IMR-90 (cell line): ENCODE measurements at places on chromosomes 13 and 19. TPM values are rescaled to one million over a fixed set of nuclear protein-coding genes. Genes with fewer than 3 reads are reported as not detected.

The GSX1 gene
- not detected in 2 replicates for polyA plus RNA-seq

DNA sequence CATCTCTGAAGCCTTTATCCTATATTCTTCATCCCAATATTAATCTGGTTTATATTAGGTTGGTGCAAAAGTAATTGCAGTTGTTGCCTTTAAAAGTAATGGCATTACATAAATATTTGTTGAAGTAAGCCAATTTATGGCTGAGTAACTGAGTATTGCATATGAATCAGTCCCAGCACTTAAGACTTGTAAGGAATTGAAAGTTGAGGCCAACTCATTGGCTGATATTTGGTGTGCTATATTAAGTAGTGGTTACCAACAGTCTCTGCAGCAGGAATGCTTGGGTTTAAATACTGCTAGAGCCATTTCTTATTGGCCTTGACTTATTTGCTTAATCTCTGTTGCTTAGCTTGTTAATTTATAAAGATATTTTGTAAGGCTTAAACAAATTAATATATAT lies 460.7 kb downstream of the GPC6 start:
- DNase-seq, result peak; percentile 75
- H3K36me3 ChIP-seq, result no peaks in the 10 kb centered on the region
- no peaks in the 10 kb centered on the region for H3K27me3 ChIP-seq
- no peaks in the 10 kb centered on the region for H3K4me1 ChIP-seq
- H3K4me3 ChIP-seq, result no peak overlapping the region

The ZNF470 gene
- 1.5 and 1.7 TPM in 2 replicates for polyA plus RNA-seq

DNA sequence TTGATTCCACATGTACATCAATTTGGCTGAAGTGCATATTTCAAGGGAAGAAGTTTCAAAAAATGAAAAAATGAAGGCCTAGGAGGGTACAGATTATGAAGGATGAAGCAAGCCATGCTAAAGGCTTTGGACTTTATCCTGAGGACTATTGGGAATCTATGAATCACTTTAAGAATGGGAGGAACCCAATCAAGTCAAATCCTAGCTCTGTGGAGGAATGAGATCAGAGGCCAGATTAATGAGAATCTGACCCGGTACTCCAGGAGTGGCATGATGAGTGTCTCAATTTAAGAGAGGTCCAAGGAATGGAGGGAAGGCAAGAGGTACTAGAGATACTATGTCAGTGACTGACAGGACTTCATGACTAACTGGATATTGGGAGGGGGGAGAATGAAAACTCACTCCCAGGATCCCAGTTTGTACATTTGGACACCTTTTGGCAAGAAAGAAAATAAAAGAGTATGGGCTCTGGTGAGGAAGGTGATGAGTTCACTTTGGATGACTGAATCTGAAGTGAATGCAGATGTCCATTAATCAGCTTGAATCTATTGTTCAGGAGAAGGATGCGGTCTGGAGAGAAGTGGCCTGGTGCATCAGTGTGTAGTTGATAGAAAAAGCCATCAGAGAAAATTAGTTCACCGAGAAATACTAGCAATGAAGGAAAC lies 349.0 kb downstream of the EFNB2 start:
- no peaks in the 10 kb centered on the region for H3K27me3 ChIP-seq
- H3K36me3 ChIP-seq, result no peaks in the 10 kb centered on the region
- peak; percentile 9 for DNase-seq
- H3K4me1 ChIP-seq, result no peaks in the 10 kb centered on the region
- H3K4me3 ChIP-seq, result no peak overlapping the region
- H3K27ac ChIP-seq, result no peak overlapping the region

DNA sequence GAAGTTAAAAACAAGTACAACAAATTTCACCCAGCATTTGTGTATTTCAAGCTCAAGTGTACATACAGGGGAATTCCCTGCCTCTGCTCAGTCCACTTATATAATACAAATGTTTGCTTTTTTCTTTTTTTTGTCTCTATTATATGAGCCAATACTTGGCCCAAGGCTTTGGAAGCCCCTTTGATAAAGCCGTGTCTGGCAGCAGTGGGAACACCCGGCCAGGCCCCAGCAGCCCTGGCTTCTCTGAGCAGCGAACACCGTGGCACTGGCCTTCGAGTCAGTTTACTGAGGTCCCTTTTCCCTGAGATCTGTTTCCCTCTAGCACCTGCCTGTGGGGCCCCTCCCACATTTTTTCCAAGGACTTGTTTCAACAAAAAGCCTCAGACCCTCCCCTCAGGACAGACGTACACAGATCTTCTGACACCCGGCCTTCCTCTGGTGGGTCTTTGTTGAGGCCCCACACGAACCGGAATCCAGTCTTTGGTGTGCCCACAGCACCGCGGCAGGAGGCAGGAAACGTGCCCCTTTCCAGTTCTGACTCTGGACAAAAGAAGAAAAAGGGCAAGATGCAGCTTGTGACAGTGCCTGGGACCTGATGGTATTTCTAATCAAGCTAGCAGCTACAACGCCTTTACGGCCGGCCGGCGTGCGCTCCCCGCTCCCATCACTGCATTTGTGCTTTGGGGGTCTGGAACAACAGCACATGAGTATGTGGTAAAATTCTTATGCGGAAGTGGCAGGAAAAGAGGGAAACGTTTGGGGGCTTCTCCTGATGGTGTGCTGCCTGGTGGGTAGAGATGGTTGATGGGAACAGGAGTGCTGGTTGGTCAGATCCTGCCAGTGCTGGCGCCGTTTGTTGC lies 13.8 kb downstream of the SIPA1L3 start:
- DNase-seq, result no peak
- no peak overlapping the region for H3K27ac ChIP-seq
- no peaks in the 10 kb centered on the region for H3K27me3 ChIP-seq
- H3K4me1 ChIP-seq, result no peaks in the 10 kb centered on the region
- H3K36me3 ChIP-seq, result peaks cover 8% of the 10 kb centered on the region

The MCF2L gene
- not detected in 2 replicates for polyA plus RNA-seq

The ZFR2 gene
- 0.10 and 0.19 TPM in 2 replicates for polyA plus RNA-seq

The CGB2 gene
- polyA plus RNA-seq, result not detected in 2 replicates

GRCh38 chr13:83692800-83693199 lies 189.5 kb downstream of the SLITRK1 start:
- no peaks in the 10 kb centered on the region for H3K36me3 ChIP-seq
- H3K27ac ChIP-seq, result no peak overlapping the region
- no peak for DNase-seq
- H3K27me3 ChIP-seq, result no peaks in the 10 kb centered on the region
- H3K4me1 ChIP-seq, result no peaks in the 10 kb centered on the region
- H3K4me3 ChIP-seq, result no peak overlapping the region

The BICRA gene
- polyA plus RNA-seq, result 3.5 and 3.9 TPM in 2 replicates

GRCh38 chr13:60114499-60115028 lies 49.2 kb downstream of the DIAPH3 start:
- DNase-seq, result no peak
- H3K4me1 ChIP-seq, result peaks cover 6% of the 10 kb centered on the region
- no peak overlapping the region for H3K4me3 ChIP-seq
- no peaks in the 10 kb centered on the region for H3K27me3 ChIP-seq
- H3K27ac ChIP-seq, result no peak overlapping the region

The IZUMO1 gene
- not detected in 2 replicates for polyA plus RNA-seq
